Right atrium auricular region (tissue), 2 donors: ENCODE measurements at places on chromosomes 5 and 9. TPM values are rescaled to one million over a fixed set of nuclear protein-coding genes. Genes with fewer than 3 reads are reported as not detected.

DNA sequence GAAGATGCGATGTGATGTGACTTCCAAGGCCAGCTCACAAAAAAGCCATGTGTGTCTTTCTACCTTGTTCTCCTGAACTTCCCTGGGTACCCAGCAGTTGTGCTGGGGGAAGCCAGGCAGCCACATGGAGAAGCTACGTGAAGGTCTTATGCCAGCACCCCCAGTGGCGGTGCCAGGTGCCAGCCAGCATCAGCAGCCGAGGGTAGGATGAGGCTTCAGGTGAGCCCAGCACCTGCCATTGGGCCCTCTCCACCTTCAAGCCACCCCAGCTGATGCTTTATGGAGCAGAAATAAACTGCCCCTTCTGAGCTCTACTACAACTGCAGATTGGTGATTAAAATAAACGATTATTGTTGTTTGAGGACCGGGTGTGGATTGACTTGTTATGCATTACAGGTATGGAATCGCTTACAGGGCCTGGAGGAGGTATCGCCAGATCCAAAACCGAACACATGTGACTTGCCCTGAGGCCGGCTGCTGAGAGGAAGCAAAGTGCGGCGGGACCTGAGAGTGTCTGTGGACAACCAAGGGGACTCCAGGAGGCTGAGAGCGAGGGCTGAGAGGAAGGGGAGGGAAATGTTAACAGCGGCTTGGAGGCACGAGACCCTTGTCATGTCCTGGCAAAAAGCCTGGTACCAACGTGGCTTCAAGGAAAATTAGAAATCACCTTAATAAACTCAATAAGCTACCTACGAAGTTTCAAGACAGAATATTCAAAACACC is 36.0 kb upstream of the OLFM1 start:
- H3K27me3 ChIP-seq, result no peaks in the 10 kb centered on the region
- no peaks in the 10 kb centered on the region for H3K36me3 ChIP-seq
- H3K4me1 ChIP-seq, result no peaks in the 10 kb centered on the region
- no peak overlapping the region for H3K27ac ChIP-seq
- no peak overlapping the region for H3K4me3 ChIP-seq

DNA sequence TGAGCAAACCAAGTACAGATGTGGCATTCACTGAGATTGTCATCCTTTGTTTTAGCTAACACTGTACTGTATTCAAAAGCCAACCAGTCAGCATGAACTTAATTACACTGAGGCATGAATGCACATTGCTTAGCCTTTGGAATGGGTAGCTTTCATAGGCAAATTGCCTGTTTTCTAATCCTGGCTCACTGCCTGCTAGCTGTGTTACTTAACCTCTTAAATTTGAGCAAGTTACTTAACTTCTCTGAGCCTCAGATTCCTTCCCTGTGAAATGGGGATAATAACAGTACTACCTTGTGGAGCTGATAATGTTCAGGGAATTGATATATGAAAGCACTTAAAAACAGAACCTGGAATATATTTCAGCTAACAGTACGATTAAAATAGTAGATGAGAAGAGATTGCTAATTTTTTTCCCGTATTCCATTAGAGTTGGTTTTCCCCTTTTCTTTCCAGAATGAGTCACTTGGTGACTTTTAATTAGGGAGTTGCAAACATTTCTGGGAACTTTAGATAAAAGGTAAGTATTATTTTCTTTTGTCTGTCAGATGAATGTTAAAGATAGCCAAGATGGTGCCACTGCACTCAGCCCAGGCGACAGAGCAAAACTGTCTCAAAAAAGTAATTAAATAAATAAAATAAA is 43.9 kb downstream of the ARRDC3 start:
- no peak overlapping the region for H3K4me3 ChIP-seq
- H3K27ac ChIP-seq, result no peak overlapping the region
- DNase-seq, result no peak
- H3K36me3 ChIP-seq, result no peaks in the 10 kb centered on the region

DNA sequence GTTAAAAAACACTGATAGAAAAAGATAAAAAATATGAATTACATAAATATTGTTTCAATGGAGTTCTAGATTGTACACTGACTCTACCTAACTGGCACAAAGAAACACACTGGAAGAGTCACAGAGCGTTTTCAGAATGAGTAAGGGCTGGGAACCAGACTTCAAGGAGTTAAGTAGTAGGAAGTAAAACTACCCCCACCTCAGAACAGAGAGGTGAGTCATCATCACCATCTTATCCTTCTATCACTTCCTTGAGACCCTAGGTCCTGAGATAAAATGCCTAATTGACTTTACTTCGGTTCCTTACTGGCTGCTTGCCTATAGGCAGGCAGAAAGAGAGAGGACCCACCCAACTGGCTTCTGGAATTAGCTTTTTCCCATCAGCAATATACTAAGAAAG is 79.7 kb downstream of the ELAVL2 start:
- H3K4me3 ChIP-seq, result no peak overlapping the region
- no peaks in the 10 kb centered on the region for H3K36me3 ChIP-seq
- H3K4me1 ChIP-seq, result no peaks in the 10 kb centered on the region
- DNase-seq, result no peak
- H3K27me3 ChIP-seq, result no peaks in the 10 kb centered on the region

DNA sequence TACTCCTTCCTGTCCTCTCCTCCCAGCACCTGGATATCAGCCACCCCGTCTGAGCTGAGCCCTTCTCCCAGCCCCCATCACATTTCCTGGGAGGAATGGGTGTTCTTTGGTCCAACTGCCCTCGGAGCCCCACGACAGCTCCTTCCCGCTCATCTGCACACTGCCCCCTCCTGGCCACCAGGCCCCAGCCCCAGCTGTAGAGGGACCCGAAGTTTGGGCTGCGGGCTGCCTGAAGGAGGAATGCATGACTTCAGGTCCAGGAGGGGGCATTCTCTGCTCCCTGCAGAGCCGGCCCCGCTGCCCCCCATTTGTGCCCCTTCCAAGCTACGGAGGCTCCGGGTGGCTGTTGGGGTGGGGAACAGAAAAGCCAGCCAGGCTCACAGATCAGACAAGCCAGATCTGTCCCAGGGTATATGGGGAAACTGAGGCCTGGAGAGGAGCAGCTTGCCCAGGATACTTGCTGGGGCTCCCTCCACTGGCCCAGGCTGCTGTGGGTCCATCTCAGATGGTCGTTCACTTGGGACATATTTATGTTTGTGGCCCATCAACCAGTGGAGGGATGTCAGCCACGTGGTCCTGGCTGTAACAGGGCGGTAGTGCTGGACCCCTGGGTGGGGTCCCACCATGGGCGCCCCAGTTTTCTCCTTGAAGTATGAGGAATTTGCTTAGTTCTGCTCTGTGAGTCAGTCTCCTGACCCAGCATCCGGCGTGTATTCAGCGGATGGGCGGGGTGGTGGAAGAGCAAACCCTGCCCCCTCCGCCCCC is 33.1 kb downstream of the DAB2IP start:
- DNase-seq, result no peak
- H3K4me3 ChIP-seq, result no peak overlapping the region
- no peaks in the 10 kb centered on the region for H3K27me3 ChIP-seq
- H3K27ac ChIP-seq, result peak overlapping the region; percentile 2

DNA sequence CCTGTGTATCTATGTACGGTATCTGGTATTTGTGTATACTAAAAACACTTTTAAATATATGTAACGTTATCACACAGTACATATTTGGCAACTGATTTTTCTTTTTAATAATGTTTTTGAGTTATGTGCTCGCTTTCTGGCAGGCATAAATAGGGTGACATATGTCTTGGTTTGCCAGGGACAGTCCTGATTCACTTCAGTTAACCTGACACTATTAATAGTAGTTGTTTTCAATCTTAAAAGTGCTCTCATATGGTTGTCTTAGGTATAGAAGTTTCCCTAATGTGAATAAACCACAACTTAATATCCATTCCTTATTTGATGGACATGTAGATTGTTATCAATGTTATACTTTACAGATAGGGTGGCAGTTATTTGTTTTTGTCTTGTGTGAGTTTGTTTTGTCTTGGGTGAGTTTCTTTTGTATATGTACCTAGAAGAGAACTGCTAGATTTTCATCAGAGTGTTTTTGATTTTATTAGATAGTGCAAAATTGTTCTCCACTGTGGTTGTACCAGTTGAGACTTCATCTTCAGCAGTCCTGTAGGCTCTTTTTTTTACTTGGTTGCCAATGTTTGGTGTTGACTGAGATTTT is 7.9 kb downstream of the G3BP1 start:
- H3K27ac ChIP-seq, result no peak overlapping the region
- no peaks in the 10 kb centered on the region for H3K36me3 ChIP-seq
- H3K4me3 ChIP-seq, result no peak overlapping the region
- DNase-seq, result no peak
- peaks cover 88% of the 10 kb centered on the region for H3K4me1 ChIP-seq

GZMA gene
- 0.55 TPM for total RNA-seq

CLIC3 gene
- 6.5 TPM for total RNA-seq

RNF183 gene
- total RNA-seq, result not detected
